ENCODE measurements at places on chromosomes 2 and 18.

DNA sequence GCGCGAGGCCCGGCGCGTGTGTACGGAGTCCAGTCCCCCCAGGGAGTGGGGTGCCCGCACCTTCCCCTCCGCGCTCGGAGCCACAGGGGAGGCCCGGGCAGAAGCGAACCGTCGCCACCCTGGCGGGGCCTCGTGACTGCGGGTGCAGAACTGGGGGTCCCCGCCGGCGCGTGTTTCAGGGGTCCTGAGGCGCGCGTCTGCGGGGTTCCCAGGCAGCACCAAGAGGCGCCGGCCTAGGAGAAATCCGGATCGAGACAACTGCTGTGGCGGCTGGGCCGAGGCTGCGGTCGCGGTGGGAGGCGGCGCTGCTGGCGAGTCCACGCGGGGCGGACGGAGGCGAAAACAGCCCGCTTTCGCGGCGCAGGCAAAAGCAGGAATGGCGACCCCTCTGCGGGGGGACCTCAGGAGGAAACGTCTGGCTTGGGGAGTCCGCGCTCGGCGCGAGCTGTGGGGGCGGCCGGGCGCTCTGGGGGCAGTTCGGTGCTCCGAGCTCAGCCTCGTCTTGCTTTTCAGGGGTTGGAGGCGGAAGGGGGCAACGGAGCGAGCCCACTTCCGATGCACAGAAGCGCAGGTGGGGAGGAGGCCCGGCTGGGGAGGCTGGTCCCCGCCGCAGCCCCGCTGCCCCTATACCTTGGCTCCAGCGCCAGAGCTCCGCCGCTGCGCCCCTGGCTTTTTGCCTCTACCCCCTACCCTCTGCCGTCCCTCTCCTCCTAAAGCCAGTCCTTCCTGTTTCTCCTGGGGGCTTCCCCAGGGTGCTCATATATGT lies 81.5 kb upstream of the LDLRAD4 start:
- DNase-seq: peak; percentile 39

- DNase-seq: no peak
Observed at GRCh38 chr2:233179848-233180366, 71.6 kb upstream of the ATG16L1 start.

DNA sequence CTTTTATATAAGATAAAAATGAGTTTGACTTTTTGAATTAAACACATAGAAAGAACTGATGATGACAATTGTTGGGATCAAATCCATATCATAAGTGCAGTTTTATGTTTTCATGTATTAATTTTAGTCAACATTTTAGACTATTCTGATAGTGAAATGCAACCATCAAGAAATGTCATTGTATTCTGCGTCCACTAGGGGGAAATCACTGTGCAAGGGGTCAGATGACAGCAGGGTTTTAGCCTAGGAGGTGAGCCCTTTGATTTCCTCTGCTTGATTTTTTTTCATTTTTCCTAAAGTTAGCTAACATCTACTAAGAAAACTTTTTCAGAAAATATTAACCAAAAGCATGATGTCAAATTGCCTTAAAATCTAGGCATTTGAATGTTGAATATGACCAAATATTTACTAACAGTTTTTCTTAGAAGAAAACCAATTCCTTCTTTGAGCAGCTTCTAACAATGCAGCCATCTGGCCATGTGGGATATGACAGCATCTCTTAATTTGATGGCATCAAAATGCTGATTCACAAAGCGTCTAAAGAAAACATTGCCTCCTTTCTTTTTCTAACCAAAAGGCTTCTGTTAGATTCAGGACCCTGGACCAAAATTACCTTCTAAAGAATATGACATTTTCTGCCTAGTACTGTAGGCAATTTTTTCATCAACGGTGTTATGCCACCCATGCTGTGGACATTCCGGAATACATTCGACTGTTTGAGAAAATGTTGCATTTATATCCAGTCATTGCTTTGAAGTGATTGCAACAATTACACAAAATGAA lies 141.5 kb downstream of the SPHKAP start:
- DNase-seq: no peak

DNA sequence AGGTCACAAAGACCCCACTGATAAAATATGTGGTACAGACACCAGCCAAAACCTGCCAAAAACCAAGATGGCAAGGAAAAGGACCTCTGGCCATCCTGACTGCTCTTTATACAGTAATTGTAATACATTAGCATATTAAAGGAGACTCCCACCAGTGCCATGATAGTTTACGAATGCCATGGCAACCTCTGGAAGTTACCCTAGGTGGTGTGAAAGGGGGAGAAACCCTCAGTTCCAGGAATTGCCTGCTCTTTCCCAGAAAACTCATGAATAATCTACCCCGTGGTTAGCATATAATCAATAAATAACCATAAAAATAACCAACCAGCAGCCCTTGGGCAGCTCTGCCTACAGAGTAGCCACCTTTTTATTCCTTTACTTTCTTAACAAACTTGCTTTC lies 129.8 kb upstream of the EPB41L3 start:
- no peak for DNase-seq

DNA sequence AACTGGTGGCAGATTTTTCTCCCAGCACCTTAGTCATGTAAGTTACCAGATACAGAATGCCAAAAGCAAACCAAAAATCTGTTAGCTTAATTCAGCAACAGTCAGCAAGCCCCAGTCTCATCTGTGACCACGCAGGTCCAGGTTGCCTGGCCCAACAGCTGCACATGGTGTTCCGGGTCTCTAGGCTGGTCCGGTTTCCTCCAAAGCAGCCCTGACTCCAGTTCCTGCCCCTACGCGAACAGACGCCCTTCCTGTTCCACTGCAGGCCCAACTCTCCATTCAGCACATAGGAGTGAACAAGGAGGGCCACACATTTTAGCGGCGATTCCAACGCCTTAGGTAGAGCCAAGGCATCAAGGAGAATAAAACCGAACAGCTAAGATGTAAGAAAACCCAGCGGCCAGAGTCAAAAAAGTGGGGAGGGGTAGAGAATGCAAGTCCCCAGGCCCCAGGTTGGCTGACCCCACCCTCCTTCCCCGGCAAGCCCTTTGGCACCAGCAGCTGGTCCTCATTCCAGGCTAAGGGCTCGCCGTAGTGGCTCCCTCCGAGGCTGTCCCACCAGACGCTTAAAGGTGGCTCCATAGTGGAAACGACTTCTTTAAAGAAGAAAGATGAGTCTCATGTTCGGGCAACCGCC lies 1.5 kb downstream of the STK25 start:
- no peak for DNase-seq

DNA sequence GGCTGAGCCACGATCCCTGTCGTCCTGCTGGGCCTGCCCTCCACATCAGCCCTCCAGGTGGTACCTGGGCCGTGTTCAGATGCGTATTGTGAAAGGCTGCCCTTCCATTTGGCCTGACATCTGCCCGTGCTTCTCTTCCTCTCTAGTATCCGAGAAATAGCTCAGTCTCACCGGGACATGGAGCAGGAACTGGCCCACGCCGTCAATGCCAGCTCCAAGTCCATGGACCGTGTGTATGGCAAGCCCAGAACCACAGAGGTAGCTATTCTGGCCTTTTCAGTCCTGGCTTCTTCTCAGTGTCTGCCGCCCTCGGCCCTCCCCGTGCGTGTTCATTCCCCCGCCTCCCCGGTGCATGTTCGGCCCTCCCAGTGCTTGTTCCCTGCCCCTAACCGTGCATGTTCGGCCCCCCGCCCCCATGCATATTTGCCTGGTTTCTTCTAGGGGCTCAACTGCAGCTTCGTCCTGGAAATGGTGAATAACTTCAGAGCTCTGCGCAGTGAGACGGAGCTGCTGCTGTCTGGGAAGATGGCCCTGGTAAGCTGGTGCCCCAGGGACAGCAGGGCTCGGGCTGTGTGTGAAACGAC lies 104.3 kb downstream of the USP40 start:
- no peak for DNase-seq

GRCh38 chr18:51884039-51884438 lies 456.0 kb upstream of the DCC start:
- no peak for DNase-seq

DNA sequence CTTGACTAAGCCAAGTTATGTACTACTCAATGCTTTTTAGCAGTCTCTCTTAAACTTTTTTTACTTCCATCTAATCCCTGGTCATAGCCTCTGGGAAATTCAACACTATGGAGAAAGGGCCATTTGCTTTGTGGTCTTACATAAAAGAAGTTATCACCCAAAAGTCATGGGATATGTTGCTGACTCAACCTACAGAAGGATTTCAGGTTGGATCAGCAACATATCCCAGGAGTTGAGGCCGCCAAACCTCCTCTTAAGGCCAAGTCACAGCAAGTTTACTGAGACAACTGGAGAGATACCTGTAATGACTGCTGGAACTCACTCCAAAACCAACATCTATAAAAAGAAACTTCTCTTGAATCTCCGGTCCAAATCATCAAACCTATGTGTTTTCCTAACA lies 141.1 kb downstream of the IRS1 start:
- no peak for DNase-seq

- DNase-seq: no peak
Observed at GRCh38 chr2:15750822-15751329, 159.2 kb downstream of the DDX1 start.

GRCh38 chr2:125227843-125228392 lies 1202.8 kb downstream of the CNTNAP5 start:
- no peak for DNase-seq

DNA sequence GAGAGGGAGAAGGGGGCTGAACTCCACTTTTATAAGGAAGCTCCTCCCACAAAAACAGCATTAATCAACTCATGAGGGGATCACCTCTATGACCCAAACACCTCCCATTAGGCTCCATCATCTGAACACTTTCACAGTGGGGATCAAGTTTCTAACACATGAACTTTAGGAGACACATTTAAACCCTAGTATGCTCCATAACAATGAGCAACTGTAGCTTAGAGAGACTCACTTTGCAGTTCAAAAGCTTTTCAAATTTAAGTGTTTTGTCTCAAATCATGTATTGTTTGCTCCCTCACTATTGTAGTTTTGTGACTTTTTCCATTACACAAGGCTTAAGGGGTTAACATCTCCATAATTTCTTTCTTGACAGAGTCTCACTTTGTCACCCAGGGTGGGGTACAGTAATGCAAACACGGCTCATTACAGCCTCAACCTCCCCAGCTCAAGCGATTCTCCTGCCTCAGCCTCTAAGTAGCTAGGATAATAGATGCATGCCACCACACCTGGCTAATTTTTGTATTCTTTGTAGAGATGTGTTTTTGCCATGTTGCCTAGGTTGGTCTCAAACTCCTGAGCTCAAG lies 352.7 kb upstream of the CDH20 start:
- DNase-seq: no peak

DNA sequence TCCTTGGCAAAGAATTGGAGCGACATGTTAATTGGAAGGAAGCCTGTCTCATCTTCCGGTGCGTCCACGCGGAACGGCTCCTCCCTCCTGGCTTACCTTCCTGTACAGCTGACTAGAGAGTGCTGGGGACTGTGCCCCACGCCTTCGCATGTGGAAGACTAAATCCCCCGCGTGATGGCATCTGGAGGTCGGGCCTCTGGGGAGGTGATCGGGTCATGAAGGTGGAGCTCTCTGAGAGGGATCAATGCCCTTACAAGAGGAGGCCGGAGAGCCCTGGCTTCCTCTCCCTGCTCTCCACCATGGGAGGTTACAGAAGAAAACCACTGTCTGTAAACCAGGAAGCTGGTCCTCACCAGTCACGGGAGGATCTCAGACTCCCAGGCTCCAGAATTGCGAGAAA lies 104.1 kb upstream of the OTOS start:
- no peak for DNase-seq

GRCh38 chr18:38453880-38454279 lies 888.3 kb upstream of the CELF4 start:
- no peak for DNase-seq

DNA sequence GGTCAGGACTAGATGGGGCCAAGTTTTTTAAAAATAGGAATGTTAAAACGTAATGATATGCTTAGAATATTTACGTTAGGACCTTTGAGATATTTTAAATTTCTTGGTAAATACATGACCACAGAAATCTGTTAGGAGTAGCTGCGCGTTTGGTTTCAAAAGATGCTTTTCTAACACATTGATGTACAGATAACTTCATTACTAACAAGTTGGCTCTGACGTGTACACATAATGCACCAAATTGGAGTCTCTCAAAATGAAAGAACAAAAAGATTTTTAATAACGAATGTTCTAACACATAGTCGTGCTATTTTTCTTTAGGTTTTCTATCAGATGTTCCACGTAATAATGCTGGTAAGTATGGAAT lies 608 bp downstream of the PHOSPHO2 start:
- DNase-seq: no peak

GRCh38 chr2:70501215-70501614 lies 52.4 kb downstream of the TGFA start:
- DNase-seq: no peak

DNA sequence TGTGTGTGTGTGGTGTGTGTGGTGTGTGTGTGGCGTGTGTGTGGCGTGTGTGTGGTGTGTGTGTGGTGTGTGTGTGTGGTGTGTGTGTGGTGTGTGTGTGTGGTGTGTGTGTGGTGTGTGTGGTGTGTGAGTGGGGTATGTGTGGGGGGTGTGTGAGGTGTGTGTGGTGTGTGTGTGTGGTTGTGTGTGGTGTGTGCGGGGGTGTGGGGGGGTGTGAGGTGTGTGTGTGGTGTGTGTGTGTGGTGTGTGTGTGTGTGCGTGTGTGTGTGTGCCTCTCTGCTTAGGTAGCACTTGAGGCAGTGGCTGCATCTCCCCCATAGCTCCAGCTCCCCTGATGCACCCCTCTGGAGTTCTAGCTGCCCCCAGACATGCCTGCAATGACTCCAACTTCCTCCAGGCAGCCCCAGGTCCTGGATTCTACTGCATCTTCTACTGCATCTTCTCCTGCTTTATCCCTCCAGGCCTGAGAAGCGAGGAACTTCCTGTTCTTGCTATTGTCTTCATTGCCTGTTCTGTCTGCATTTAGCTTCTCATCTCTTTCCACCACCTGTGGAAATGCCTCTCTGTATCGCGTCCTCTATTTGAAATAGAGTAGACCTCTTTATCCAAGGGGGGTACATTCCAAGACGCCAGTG lies 22.2 kb upstream of the MLPH start:
- DNase-seq: no peak

- DNase-seq: no peak
Observed at GRCh38 chr2:122145856-122146255, 390.4 kb downstream of the TSN start.

DNA sequence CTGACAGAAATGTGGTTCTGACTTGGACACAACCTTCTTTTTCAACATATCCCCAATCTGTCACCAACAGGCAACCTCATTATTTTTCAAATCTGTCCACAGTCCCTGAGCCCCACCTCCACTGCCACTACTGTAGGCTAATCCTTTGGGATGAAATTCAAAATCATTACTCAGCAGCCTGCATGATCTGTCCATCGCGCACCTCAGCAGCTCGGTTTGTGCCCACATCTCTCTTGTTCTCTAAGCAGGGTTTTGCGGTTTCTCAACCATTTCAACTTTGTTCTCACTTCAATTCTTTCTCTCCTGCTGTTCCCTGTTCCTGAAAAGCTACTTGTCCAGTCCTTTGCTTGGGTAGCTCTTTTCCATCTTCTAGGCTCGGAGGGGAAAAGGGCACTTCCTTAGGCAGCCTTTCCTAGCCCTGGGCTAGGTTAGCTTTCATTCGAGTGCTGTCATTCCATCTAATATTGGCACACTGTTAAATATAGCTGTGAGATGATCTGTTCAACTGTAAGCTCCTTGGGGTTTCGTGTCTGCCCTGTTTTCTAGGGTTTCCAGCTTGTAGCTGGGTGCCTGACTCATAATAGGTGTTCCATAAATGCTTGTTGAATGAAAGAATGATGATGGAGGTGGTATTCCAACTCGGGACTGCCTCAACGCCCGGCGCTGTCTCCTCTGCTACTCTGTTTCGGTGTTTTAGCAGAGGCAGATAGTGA lies 653 bp upstream of the ANKAR start:
- DNase-seq: no peak

Measured in activated CD4-positive, alpha-beta T cell treated with anti-CD3 and anti-CD28 coated beads, Interleukin-2, amount 10 ng/mL, durations not matched to agents 7 days and 5 days (primary cell).